ENCODE measurements at places on chromosomes 3 and 15. TPM values are rescaled to one million over a fixed set of nuclear protein-coding genes. Genes with fewer than 3 reads are reported as not detected.

GRCh38 chr3:2870724-2871333 is 239.3 kb downstream of the IL5RA start:
- no peak overlapping the region for H3K4me3 ChIP-seq
- H3K4me1 ChIP-seq, result peaks cover 20% of the 10 kb centered on the region
- H3K27me3 ChIP-seq, result no peaks in the 10 kb centered on the region
- H3K36me3 ChIP-seq, result peaks cover 5% of the 10 kb centered on the region
- H3K27ac ChIP-seq, result no peak overlapping the region

- no peak for DNase-seq
- peak overlapping the region; percentile 11 for H3K4me3 ChIP-seq
- peaks cover 5% of the 10 kb centered on the region for H3K36me3 ChIP-seq
- H3K4me1 ChIP-seq, result peaks cover 35% of the 10 kb centered on the region
Observed at GRCh38 chr15:41957021-41957897, 15.1 kb downstream of the EHD4 start.

GRCh38 chr15:51223771-51224229 is 114.6 kb downstream of the CYP19A1 start:
- H3K27me3 ChIP-seq, result no peaks in the 10 kb centered on the region
- no peak overlapping the region for H3K27ac ChIP-seq
- no peak overlapping the region for H3K4me3 ChIP-seq
- H3K4me1 ChIP-seq, result peaks cover 22% of the 10 kb centered on the region

GRCh38 chr3:123298903-123299302 is 97.2 kb downstream of the SEC22A start:
- H3K36me3 ChIP-seq, result peaks cover 60% of the 10 kb centered on the region
- no peak overlapping the region for H3K4me3 ChIP-seq
- H3K27ac ChIP-seq, result no peak overlapping the region

GRCh38 chr15:56492791-56493555 is 28.0 kb upstream of the MNS1 start:
- H3K4me1 ChIP-seq, result peaks cover 5% of the 10 kb centered on the region

- H3K27ac ChIP-seq, result no peak overlapping the region
- H3K4me3 ChIP-seq, result no peak overlapping the region
- H3K27me3 ChIP-seq, result no peaks in the 10 kb centered on the region
- H3K4me1 ChIP-seq, result no peaks in the 10 kb centered on the region
- no peak for DNase-seq
Observed at GRCh38 chr3:170780955-170781354, 89.0 kb downstream of the RPL22L1 start.

DNA sequence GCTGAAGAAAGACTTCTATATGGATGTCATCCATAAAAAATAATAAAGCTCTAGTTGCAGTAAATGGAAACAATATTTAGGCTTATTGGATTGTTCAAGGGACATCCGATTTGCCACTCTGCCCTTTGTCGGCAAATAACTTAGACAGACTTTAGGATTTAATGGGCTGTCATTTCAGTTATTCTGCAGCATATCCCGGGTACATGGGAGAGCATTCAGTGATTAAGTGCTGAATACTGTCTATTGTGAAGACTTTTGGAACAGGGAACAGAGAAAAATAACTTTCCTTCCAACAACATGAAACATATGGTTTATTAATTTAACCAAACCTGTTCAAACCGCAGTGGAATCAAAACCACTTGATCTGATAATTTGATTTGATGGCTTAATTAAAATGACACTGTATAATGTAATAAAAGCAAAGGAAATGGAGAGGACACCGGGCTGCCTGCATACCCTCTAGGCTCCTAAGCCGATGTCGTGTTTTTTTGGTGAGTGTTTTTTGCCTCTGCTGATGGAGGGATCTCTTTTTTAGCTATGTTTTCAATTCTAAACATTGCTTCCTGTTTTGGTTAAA is 199.3 kb downstream of the FEZF2 start:
- no peaks in the 10 kb centered on the region for H3K27me3 ChIP-seq
- H3K4me3 ChIP-seq, result no peak overlapping the region
- DNase-seq, result no peak
- H3K27ac ChIP-seq, result no peak overlapping the region
- H3K36me3 ChIP-seq, result no peaks in the 10 kb centered on the region

DNA sequence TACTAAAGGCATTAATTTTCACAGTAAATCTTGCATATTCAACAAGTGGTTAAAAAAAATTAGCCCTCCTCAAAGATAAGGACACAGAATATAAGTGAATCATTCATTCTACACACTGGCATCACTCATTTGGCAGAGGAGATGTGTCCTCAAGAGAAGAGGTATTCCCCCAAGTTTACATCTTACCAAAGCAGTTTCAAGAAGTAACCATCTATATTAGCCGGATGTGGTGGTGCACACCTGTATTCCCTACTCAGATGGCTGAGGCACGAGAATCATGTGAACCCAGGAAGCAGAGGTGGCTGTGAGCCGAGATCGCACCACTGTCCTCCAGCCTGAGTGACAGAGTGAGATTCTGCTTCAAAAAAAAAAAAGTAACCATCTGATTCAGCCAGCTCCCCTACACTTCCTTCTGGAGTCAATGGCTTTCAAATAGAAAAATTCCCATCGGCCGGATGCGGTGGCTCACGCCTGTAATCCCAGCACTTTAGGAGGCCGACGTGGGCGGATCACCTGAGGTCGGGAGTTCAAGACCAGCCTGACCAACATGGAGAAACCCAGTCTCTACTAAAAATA is 15.4 kb downstream of the RAF1 start:
- H3K4me1 ChIP-seq, result peaks cover 83% of the 10 kb centered on the region
- no peaks in the 10 kb centered on the region for H3K36me3 ChIP-seq
- H3K27ac ChIP-seq, result no peak overlapping the region
- no peak overlapping the region for H3K4me3 ChIP-seq

DNA sequence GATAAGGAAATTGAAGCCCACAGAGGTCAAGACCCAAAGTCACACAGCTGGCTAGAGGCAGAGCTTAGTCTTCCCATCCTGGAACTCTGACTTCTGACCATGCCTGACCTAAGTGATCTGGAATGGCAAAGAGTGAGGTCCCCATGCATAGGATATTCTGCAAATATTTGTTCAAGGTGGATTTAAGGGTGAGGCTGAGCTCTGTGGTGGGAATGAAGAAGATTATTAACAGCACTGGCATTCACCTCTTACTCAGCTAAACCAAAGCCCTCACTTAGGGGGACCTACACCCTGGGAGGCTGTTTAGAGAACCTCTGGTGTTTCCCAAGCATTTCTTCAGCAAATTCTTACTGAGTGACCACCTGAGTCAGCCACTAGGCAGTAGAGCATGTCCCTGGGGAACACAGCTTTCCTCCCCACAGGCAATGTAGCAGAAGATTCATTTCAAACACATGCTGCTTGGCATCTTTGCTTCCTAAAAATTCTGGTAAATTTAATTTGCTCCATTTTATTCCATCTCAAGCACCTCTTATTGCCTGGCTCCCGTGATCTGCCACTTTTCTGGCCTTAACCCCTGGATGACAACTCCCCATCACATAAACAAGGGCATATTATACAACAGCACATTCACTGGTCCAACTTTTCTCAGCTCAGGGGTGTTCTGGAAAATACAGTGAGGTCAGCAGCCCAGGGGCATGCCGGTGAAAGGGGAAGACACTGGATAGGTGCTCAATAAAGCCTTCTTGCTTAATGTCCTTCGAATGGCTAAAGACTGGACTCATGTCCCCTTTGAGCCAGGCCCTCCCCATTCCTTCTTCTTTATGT is 176.0 kb downstream of the ABHD5 start:
- no peaks in the 10 kb centered on the region for H3K36me3 ChIP-seq
- no peak overlapping the region for H3K4me3 ChIP-seq
- DNase-seq, result no peak
- H3K27me3 ChIP-seq, result no peaks in the 10 kb centered on the region
- H3K27ac ChIP-seq, result no peak overlapping the region

DNA sequence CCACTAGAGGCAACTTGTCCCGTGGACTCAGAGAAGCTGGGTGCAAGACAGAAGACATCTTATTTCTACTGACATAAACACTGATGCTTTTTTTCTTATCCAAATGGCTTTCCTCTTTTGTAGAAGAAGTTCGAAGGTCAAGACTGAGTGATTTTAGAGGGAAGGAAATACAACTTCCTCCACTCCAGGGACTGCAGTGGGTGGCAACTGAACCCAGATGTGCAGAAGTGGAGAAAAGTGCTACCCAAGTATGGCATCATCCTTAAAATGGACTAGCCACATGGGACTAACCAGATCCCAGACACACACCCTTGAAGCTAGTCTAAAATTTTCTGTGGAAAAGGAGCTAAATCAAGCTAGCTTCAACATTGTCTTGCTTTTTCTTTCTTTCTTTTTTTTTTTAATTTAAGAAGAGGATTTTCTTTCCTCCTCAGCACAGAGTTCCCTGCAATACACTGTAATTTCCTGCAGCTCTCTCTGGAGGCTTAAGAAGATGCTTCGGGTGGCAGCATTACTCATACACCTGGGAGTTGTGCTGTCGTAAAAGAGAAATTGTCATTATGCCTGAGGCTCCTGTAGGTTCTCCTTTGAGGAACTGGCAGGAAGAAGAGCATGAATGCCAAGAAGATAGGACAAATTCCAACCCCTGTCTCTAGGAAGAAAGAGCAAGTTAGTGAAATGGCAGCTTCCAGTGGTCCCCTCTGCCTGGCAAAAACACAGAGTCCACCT is 3.8 kb upstream of the FRMD4B start:
- no peak for DNase-seq
- no peaks in the 10 kb centered on the region for H3K36me3 ChIP-seq
- H3K27me3 ChIP-seq, result no peaks in the 10 kb centered on the region
- peaks cover 6% of the 10 kb centered on the region for H3K4me1 ChIP-seq

DNA sequence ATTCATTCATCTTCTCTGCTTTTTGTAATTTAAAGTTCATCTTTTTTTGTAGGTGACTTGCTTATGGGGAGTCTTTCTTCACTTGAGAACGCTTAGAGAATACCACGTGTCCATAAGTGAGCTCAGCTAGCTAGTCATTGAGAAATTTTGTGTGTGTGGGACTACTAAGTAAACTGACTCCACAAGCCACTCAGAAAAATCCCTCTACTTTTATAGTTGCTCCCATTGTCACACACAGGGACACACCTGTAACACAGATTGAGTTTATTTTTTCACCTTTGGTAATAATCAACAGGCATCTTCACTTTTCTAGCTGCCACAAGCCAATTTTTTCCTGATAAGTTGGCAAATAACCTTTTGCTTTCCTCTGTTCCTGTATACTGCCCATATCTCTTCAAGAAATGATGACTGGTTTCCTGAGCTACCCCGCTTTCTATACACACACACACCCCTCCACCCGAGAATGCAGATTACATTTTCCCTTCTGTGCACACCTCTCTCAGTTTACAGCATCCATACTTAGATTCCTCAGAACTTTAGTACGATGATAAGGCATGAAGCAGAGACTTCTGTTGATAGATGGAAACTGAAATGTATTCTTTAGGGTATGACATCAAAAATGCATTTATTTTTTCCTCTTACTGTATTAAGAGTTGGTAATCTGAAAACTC is 4.6 kb downstream of the TSC22D2 start:
- H3K27ac ChIP-seq, result no peak overlapping the region
- peak overlapping the region; percentile 85 for H3K4me3 ChIP-seq
- H3K27me3 ChIP-seq, result no peaks in the 10 kb centered on the region
- DNase-seq, result no peak
- peaks cover 20% of the 10 kb centered on the region for H3K4me1 ChIP-seq
- H3K36me3 ChIP-seq, result no peaks in the 10 kb centered on the region

DNA sequence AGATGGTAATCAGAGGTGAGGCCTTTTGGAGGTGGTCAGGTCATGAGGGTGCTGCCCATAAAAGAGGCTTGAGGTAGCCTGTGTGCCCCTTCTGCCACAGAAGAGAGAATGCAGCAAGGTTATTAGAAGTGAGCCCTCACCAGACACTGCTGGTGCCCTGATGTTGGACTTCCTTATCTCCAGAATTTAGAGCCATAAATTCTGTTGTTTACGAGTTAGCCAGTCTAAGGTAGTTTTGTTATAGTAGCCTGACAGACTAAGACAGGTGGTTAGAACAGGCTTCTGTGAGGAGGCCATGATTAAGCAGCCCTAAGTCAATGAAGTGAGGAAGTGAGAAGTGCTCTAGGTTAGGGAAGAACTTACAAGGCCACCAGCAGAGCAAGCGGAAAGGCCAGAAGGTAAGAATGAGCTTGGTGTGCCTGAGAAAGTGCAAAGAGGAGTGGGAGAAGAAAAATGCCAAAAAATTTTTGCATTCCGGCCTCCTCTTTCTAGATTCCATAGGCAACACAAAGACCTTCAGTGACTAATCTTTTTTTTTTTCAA is 44.2 kb upstream of the STT3B start:
- no peak overlapping the region for H3K27ac ChIP-seq
- H3K27me3 ChIP-seq, result no peaks in the 10 kb centered on the region
- no peak for DNase-seq
- H3K36me3 ChIP-seq, result no peaks in the 10 kb centered on the region
- H3K4me1 ChIP-seq, result no peaks in the 10 kb centered on the region
- no peak overlapping the region for H3K4me3 ChIP-seq

- no peaks in the 10 kb centered on the region for H3K27me3 ChIP-seq
- no peaks in the 10 kb centered on the region for H3K4me1 ChIP-seq
- no peak for DNase-seq
- H3K4me3 ChIP-seq, result no peak overlapping the region
- H3K27ac ChIP-seq, result no peak overlapping the region
Observed at GRCh38 chr15:48101376-48101961, 19.3 kb upstream of the SLC24A5 start.

GRCh38 chr3:7546253-7546652 is 685.3 kb downstream of the GRM7 start:
- no peak overlapping the region for H3K27ac ChIP-seq
- no peak for DNase-seq
- no peaks in the 10 kb centered on the region for H3K27me3 ChIP-seq
- no peaks in the 10 kb centered on the region for H3K36me3 ChIP-seq

- H3K27ac ChIP-seq, result peak overlapping the region; percentile 51
- H3K36me3 ChIP-seq, result no peaks in the 10 kb centered on the region
- no peak overlapping the region for H3K4me3 ChIP-seq
- H3K27me3 ChIP-seq, result no peaks in the 10 kb centered on the region
- DNase-seq, result peak; percentile 83
- H3K4me1 ChIP-seq, result peaks cover 26% of the 10 kb centered on the region
Observed at GRCh38 chr3:29065211-29065785, 215.6 kb upstream of the RBMS3 start.

DNA sequence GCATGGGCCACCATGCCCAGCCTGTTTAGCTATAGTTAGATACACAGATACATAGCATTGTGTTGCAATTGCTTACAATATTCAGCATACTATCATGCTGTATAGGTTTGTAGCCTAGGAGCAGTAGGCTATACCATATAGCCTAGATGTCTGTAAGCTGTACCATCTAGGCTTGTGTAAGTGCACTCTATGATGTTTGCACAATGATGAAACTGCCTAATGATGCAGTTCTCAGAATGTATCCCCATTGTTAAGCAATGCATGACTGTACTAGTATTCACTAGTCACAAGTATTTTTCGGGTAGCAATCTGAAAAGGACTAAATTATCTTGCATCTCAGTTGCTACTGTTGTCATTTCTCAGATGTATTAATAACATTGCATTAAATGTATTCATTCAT is 16.0 kb downstream of the PIGB start:
- no peak for DNase-seq
- H3K4me3 ChIP-seq, result no peak overlapping the region
- H3K27ac ChIP-seq, result no peak overlapping the region
- peaks cover 3% of the 10 kb centered on the region for H3K4me1 ChIP-seq

The ZNF35 gene
- total RNA-seq, result 6.6 TPM

The FES gene
- 86.3 TPM for total RNA-seq

The MYO5C gene
- 3.0 TPM for total RNA-seq

The SKOR1 gene
- total RNA-seq, result 0.78 TPM

The MCCC1 gene
- 28.5 TPM for total RNA-seq

The SEMA3B gene
- 53.6 TPM for total RNA-seq

The SLC9A9 gene
- total RNA-seq, result 60.1 TPM

The MB21D2 gene
- 4.9 TPM for total RNA-seq

The SATB1 gene
- total RNA-seq, result 33.0 TPM

The SGO1 gene
- 0.14 TPM for total RNA-seq

The KLHL6 gene
- total RNA-seq, result 10.2 TPM

The LMCD1 gene
- 852 TPM for total RNA-seq

The GDPGP1 gene
- total RNA-seq, result 23.4 TPM

The GRK7 gene
- total RNA-seq, result not detected

The CCR1 gene
- total RNA-seq, result 27.7 TPM

The TNNC1 gene
- 3.0 TPM for total RNA-seq

The ABI3BP gene
- 46.8 TPM for total RNA-seq

The DNASE1L3 gene
- total RNA-seq, result 3.8 TPM

All from thoracic aorta (tissue), 2 donors.